ENCODE measurements at places on chromosomes 5 and 9.

- DNase-seq: peak; percentile 84
These were observed 26.8 kb upstream of the LURAP1L start for GRCh38 chr9:12748016-12748415.

- no peak for DNase-seq
These were observed 214.7 kb downstream of the DENND1A start for GRCh38 chr9:123715258-123715657.

DNA sequence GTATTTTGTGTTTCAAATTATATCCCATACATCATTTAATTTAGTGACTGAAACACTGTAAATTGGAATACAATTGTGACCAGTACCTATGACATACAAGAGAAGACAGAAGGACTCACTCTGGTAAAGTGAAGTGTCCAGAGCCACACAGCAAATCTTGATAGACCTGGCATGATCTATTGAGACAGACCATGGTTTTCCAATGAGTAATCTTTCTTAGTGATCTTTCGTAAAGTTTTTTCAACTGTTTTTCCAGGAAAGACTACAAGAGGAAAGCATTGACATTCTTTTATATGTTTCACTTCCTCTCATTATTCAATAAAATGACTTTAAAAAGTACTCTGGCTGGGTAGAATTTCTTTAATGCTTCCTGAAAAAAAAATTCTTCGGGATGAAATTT lies 43.3 kb upstream of the ALDH1A1 start:
- DNase-seq: peak; percentile 65

- DNase-seq: peak; percentile 78
These were observed at the start of gene NDFIP1 for GRCh38 chr5:142108432-142109330. Gene NDFIP1 (plus strand): TSS chr5:142108779. CDS start chr5:142108975, 196 bp downstream.

DNA sequence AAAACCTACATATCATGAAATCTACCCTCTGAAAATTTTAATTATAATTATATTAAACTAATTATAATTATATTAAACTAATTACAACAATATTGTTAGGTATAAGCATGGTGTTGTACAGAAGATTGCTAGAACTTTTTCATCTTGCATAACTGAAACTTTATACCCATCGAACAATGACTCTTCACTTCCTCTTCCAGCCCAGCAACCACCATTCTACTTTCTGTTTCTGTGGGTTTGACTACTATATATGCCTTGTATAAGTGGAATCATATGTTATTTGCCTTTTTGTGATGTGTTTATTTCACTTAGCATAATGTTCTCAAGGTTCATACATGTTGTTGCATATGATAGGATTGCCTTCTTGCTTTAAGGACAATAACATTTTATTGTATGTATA lies 274.2 kb upstream of the CCNH start:
- DNase-seq: no peak

DNA sequence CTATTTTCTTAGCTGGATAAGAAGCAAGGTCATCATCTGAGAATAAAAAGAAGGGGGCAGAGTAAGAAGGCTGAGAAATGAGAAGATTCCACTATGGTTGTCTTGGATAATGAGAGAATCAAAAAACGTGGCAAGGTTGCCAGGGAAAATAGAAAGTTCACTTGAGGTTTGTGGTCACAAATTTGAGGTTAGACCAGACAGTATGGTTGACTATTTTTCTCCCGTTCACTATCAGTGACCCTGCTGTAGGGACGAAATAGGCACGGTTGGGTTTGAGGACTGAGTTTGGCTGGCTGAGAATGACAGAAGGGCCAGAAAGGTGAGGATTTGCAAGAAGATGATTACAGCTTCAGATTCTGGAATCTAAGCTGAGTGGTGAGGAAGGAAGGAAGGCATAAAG lies 266.0 kb upstream of the ZNF462 start:
- no peak for DNase-seq

GRCh38 chr5:79105868-79106267 lies 5.7 kb upstream of the BHMT start:
- no peak for DNase-seq

DNA sequence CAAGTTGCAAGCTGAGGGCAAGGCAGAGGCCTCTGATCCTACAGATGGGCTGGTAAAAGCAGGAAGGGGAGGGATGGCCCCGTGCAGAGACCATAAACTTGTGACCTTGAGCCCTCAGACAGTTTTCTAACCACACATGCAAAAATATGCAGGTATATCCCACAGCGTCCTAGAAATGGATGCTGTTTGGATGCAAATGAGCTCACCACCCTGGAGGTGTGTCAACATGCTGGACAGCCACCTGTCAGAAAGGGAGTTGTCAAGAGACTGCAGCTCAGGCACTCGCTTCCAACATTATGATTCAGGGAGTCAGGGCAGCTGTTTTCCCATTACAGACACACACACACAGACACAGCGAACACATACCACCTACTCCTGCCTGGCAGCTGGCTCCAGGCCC lies 97.3 kb upstream of the PANK3 start:
- no peak for DNase-seq

DNA sequence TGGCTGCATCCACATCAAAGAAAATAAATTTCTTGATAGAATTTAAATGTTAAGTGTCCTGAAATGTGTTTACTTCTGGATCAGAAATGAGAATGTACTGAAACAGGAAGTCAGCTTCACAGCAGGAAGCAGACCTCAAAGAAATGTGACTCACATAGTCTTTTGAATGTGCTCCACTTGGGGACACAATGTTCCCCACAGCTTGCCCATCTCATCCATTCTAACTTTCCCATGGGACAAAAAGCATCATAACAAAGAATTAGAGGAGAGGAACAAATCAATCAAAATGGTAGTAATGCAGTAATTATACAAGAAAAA lies 85.7 kb downstream of the GRAMD2B start:
- peak; percentile 52 for DNase-seq

DNA sequence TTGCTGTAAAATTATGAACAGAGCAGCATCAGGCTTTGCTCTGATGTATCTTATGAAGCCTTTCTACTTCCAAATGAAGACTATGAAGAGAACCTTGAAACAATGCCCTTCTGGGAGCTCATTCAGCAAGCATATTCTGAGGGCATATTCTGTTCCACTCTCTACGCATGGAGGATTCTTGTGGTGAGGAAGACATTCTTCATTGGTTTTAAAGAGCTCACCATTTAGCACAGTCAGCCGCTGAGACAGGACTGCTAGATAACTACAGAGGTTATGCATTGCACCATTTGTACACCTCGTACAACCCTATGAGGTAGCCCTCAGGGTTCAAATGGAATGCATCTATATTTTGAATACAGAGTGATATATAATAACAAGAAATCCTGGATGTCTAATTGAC lies 61.0 kb downstream of the INVS start:
- no peak for DNase-seq

GRCh38 chr9:113390192-113390960 lies 10.7 kb downstream of the ALAD start:
- no peak for DNase-seq

DNA sequence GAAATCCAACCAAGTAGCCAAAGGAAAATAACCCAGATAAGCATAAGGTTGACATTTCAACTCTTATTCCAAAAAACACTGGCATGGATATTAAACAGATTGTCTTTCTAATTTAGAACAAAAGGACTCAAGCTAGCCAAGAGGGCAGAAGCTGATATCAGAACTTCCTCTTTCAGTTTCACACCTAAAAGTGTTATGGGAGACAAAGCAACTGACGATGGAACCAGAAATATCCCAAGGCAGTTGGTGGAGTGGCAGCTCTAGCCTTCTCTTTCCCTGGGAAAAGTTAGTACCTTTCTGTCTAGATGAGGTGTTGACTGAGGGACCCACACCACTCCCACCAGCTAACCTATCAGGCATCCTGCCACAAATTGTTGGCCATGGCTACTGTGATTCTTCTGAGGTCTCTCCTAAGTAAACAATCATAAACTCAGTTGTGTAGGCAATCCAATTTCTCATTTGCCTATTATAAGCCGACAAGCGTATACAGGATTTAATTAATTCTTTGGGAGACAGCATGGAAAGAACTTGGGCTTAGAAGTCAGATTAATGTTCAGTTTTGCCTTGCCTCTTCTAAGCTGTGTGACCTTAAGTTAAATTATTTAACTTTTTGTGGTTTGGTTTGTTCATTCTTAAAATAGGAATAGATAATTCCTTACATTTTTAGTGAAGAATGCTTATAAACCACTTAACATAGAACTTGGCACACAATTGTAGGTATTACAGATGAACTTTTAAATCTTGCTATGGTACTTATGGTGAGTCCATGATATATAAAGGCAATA lies 110.9 kb upstream of the ADAMTSL1 start:
- no peak for DNase-seq

DNA sequence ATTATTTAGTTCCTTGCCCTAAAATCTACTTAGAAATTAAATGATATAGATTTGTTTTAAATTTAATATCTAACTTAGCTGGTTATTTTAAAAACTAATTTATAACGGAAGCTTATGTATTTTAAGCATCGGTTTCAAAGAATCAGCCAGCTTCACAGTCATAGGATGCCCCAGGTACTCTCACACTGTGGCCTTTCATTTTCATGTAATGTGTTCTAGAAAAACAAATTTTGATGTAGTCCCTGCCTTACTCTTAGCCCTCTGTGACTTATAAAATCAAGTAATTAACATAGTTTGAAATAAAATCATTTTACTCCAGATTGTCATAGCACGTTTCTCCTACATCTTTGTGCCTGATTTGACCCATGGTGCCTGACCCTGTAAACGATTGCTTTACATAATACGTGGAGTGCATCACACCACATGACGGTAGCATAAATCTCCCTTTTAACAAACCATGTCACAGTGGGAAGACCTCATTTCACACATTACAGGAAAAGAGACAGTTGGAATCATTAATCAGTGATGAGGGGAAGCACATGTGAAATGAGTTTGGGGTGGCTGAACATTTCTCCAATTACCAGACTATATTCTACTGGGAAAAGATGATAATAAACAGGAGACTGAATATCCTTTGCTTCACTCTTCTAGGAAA lies 731.5 kb upstream of the CDH9 start:
- DNase-seq: no peak

- DNase-seq: no peak
These were observed 20.0 kb upstream of the ARSB start for GRCh38 chr5:79005151-79005550.

GRCh38 chr5:176776141-176776865 lies 34.1 kb upstream of the UNC5A start:
- no peak for DNase-seq

- DNase-seq: peak; percentile 69
These were observed 32.9 kb upstream of the MAN2A1 start for GRCh38 chr5:109656829-109657228.

- DNase-seq: no peak
These were observed 257.4 kb downstream of the TRIM36 start for GRCh38 chr5:114912189-114912920.

DNA sequence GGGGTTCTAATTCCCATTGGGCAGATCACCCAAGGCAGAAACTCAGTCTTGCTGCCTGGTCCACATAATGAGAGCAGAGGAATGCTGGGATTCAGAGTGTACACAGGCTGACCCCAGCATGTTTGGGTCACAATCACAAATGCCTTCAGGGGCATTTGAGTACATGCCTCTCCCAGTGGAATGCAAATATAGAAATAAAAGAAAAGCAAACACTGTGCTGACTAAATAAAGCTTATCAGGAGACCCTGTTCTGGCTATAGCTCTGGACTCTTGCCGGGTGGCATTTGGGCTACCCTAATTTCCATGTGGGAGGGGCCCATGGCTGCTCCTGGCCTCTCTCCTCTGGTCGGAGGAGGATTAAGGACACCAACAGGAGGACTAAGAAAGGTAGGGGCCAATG lies 121.4 kb downstream of the DOCK8 start:
- no peak for DNase-seq

DNA sequence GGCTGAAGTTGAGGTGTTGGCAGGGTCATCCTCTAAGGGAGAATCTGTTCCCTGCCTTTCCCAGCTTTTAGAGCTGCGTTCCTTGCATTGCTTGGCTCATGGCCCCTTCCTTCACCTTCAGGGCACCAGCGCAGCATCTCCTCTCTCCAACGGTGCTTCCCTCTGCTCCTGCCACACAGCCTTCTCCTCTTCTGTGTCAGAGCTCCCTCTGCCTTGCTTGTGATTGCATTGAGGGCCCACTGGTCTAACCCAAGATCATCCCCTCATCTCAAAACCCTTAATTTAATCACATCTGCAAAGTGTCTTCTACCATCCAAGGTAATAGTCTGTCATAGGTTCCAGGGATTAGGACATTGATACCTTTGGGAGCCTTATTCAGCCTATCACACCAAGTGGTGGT lies 205.7 kb upstream of the TBCA start:
- DNase-seq: no peak

GRCh38 chr9:27581826-27582225 lies 8.5 kb upstream of the C9orf72 start:
- no peak for DNase-seq

DNA sequence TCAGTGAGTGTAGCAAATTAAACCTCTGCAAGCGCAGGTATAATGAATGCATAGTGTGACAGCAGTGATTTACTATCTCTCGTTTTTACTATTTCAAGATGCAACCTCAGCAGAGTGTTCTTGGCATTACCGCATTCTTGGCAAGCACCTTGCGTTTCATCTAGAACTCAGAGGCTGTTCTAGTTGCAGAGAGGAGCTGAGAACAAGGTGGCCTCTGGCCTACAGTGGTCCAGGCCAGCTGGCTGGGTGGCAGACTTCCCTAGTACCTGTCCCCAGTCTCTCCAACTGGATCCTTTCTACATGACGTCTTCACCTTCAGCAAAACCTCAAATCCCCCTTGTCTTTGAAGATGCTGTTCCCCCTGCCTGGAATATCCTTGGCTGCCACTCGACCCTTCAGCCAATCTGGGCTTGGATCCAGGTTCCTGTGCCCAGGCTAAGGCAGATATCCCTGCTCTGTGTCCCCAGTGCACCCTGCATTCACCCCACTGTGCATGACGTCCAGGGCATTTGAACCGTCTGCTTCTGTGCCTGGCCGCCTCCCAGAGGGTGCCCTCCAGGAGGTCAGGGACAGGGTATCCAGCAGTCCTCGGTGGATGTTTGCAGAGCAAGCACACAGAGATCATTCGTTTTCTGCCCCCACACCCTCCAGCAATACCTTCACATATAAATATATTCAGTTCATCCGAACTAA lies 120.4 kb upstream of the CPEB4 start:
- no peak for DNase-seq

DNA sequence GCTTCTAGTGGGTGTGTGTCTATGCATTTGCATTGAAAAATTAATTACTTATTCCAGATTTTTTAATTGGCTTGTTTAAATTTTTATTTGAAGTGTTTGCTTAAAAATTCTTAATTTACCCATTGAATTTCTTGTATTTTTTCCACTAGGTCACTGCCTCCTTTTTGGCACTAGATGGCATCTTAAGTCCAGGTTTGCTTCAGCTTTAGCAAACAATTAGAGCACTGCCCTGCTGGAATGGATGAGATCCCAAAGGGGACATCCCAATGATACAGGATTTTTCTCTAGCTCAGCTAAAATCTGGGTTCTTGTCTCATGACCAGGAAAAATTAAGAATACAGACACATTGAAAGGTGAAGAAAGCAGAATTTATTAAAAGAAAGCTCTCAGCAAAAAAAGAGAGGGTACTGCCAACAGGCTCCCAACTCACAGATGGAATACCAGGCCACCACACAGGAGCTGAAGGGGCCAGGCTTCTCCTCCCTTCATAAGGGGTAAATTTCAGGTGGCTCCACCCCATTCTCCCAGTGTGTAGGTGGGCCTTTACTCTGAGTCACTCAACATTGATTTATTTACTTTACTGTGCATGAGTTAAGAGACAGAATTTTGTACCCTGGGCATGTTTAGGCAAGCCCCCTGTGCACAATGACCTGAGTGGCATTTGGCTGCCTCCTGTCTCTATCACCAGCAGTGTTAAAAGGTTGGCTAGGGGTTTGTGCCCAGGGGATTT lies 532.4 kb downstream of the ANXA1 start:
- DNase-seq: peak; percentile 65
